Right hindlimb (tissue), 1 donor: ENCODE measurements at places on chromosomes 5 and 9.
A peak's percentile ranks its signal among the peaks of the same experiment; 100 is the strongest.

DNA sequence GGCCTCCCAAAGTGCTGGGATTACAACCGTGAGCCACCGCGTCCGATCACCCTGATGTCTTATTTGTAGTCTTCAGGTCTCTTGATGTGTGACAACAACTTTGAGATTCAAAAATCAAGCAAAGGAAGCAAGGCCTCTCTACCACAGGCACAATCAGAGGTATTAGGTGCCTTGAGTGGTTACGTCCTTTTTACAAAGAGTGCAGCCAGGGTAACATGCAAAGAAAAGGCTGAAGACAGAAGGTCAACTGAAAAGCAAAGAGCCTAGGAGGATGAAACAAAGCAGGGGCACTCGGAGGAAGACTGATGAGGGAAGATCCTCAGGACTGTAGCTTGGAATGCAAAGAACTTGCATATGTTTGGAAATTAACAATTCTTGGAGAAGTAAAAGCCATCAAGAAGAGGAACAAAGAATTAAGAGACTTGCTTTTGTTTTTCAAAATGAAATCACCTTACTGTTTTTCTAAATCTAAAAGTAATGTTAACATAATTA lies 362.1 kb downstream of the EBF1 start:
- no peak for DNase-seq

DNA sequence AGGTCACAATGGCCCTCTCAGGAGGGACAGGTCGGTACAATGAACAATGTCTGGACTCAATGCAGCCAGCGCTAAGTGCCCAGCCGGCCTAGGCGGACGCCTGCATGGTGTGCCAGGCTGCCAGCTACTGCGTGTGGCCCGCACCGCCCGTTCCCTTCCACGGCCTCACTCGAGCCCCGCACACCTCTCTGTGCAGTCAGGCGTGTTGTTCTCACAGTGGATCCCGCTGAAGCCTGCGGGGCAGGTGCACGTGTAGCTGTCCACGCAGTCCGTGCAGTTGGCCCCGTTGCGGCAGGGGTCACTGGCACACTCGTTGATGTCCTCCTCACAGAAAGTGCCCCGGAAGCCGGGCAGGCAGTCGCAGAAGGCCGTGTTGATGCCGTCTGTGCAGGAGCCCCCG lies 26.7 kb upstream of the SEC16A start:
- no peak for DNase-seq

GRCh38 chr9:78921341-78921740 lies 624.4 kb downstream of the PSAT1 start:
- no peak for DNase-seq

- DNase-seq, result no peak
These were observed 27.0 kb upstream of the PDCD1LG2 start for GRCh38 chr9:5483306-5483705.

DNA sequence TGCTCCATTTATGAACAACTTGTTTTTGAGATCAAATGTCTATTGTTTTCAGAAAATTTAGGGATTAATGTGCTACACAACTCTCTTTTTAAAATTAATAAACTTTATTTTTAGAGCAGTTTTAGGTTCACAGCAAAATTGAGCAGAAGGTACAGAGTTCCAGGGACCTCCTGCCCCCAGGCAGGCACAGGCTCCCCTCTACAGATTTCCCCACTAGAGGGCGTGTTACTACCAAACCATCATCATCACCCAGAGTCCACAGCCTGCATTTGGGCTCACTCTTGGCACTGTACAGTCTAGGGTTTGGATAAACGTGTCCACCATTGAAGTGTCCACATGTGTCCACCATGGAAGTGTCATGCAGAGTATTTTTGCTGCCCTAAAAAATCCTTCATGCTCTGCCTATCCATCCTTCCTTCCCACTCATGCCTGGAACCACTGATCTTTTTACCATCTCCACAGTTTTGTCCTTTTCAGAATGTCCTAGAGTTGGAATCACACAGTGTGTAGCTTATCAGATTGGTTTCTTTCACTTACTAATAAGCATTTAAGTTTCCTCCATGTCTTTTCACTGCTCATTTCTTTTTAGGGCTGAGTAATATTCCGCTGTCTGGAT lies 61.7 kb downstream of the MRPL36 start:
- DNase-seq, result no peak

GRCh38 chr9:111874500-111874899 lies 22.1 kb upstream of the UGCG start:
- DNase-seq, result no peak

DNA sequence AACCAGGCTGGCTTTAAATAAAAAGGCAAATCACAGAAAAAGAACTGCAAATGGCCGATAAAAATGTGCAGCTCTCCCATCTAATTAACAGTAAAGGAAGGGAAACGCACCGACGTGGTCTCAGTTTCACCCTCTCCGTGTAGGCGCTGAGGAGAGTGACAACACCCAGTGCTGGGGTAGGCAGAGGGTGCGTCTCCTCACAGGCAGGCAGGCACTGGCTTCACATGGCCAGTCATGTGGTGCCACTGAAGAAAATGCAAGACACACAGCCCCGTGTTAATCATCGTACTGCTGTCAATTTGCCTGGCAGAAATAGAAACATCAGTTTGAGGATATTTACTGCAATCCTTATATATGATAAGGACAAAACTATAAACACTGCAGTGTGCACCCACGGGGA lies 178.4 kb downstream of the FANCC start:
- DNase-seq, result no peak

- no peak for DNase-seq
These were observed 21.3 kb downstream of the MAML1 start for GRCh38 chr5:179753971-179754370.

DNA sequence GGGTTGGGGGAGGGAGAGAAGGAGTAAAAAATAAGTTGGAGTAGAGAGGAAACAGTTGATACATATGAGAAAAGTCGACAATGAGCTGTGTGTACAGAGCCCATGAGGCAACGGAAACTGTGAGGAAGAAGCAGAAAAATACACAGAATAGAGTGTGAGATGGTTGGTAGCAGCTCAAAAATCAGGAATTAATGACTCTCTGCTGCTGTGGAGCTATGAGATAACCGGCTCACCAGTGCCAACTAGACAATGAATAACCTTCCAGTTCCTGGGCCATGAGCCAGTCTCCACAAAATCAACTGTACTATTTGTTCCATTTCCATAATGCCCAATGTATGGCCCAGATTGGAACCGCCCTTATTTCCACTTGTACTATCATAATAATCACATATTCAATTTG lies 53.1 kb upstream of the NREP start:
- no peak for DNase-seq

DNA sequence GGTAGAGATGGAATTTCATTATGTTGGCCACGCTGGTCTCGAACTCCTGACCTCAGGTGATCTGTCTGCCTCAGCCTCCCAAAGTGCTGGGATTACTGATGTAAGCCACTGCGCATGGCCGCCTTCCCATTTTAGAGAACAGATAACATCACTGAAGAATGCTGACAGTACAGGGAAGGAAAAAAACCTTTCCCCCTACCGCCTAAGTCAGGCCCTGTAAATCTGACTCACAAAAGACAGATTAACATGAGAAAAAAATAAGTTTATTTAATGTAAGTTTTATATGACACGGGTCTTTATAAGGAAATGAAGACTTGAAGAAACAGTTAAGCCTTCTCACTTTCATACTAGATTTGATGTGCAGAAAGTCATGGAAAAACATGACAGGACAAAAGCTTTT lies 227.2 kb upstream of the ZNF608 start:
- DNase-seq, result no peak

DNA sequence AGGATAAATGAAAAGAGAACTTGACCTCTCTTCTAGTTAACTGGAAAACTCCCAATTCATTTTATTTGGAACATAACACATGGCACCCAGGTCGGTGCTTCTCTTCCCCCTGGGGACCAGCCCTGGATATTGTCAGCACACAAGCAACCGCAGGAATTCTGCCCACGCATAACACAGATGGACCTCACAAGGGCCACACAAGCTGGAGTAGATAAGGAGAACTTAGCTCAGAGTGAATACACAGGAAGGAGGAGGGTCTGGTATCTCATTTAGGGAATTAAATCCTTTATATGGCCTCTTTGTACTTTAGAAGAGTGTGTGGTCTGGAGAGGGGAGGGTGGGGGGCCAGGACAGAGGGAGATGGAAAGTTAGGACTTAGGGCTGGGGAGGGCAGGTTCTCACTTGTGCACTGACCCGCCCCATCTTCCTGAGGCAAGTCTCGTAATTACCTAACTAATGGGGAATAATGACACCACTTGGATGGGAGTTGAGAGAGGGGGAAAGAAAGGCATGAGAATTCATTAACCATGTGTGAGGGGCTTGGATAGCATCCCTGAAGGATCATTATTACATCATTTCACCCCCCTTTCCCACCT lies 341.2 kb upstream of the WWC1 start:
- DNase-seq, result peak; percentile 50

GRCh38 chr5:139376364-139376763 lies 6.7 kb downstream of the SLC23A1 start:
- DNase-seq, result no peak

GRCh38 chr9:70656281-70656680 lies 241.8 kb upstream of the KLF9 start:
- no peak for DNase-seq

- DNase-seq, result no peak
These were observed 12.9 kb downstream of the DYNC2I2 start for GRCh38 chr9:128643519-128644300.

- no peak for DNase-seq
These were observed 47.8 kb downstream of the RAPGEF1 start for GRCh38 chr9:131691969-131692611.

- DNase-seq, result no peak
These were observed 326.7 kb downstream of the MAT2B start for GRCh38 chr5:163832155-163832554.

- DNase-seq, result no peak
These were observed 18.1 kb downstream of the YTHDC2 start for GRCh38 chr5:113531481-113532159.

DNA sequence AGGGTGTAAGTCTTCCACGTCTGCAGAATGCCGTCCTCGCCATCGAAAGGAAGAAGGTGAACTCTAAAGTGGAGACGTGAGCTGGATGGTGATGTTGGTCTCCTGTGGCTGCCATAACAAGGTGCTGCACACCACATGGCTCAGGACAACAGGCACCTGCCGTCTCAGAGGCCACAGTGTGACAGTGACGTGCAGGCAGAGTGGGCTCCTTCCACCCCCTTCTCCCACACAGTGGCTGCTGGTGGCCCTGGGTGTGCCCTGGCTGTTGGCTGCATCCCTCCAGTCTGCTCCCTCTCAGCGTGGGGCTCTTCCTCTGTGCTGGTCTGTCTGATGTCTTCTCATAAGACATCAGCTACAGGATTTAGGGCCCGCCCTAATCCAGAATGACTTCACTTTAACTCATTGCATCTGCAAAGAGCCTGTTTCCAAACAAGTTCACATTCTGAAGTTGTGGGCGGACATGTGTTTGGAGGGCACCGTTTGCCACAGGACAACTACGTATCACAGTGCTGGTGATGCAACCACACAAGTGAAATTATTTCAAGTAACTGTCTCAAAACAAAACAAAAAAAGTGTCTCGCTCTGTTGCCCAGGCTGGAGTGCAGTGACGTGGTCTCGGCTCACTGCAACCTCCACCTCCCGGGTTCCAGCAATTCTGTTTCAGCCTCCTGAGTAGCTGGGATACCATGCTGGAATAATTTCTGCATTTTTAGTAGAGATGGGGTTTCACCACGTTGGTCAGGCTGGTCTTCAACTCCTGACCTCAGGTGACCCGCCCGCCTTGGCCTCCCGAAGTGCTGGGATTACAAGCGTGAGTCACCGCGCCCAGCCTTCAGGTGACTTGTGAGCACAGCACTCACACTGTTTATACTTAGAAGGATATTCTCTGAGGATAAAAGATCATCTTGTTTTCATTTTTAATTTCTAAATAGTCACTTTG lies 31.2 kb upstream of the CLPTM1L start:
- DNase-seq, result no peak

DNA sequence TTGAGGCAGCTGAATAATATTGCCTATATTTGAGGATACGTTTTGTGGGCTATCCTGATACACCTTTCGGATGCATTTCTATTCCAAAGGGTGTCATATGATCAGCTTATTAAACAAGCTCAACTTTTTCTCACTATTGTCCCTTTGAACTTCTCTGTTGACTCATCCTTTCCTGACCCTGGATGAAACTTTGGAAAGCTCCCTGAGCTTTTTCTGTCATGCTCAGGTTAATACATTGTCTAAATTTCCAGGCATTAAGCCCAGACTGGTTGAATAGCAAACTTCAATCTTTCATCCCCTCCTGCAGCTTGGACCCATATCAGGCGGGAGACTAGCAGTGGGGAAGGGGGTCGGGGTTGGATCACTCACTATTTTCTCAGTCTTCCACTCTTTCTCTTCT lies 104.9 kb upstream of the PTPN3 start:
- DNase-seq, result peak; percentile 25

DNA sequence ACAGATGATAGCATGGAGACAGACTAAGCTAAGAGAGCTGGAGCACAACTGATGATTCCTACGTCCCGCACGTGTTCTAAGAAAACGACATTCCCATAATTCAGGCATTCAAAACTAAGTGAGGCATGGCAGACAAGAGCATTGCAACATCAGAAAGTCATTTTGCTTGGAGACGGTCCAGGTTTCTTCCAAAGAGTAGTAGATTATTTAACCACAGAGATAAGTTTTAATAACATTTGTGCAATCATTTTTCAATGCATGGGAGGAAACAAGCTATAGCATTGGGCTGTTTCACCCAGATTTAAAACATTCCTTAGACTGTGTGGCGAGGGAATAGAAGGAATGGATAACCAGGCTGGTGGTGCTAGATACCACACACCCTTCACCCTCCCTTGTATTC lies 117.2 kb downstream of the APBA1 start:
- DNase-seq, result no peak

GRCh38 chr5:152271420-152271819 lies 133.7 kb downstream of the NMUR2 start:
- DNase-seq, result no peak

GRCh38 chr5:103514371-103514770 lies 48.2 kb downstream of the NUDT12 start:
- no peak for DNase-seq

GRCh38 chr5:138438724-138439476 lies at the start of gene REEP2:
Gene REEP2, plus strand, starts transcription at chr5:138439057. Its CDS starts 152 bp downstream, at chr5:138439209.
- DNase-seq, result peak; percentile 59

DNA sequence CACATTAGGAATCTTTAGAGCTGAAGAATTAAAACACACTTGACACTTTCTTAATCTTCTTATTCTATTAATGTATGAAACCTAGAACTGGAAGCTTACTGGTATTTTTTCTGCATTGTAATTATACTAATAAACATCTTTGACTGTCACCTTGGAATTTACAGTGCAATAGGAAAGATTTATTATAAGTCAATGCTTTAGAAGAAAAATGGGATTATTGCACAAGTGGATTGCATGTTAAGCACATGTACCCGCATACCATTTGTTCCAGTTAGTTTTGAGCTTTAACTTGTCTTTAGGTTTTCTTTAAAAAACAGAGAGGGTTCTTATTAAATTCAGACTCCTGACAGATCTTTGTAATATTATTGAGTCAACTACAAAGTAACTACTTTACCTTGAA lies 278.5 kb downstream of the CCDC171 start:
- no peak for DNase-seq
